Endodermal cell (in vitro differentiated cells): ENCODE measurements at places on chromosomes 5 and 9.

DNA sequence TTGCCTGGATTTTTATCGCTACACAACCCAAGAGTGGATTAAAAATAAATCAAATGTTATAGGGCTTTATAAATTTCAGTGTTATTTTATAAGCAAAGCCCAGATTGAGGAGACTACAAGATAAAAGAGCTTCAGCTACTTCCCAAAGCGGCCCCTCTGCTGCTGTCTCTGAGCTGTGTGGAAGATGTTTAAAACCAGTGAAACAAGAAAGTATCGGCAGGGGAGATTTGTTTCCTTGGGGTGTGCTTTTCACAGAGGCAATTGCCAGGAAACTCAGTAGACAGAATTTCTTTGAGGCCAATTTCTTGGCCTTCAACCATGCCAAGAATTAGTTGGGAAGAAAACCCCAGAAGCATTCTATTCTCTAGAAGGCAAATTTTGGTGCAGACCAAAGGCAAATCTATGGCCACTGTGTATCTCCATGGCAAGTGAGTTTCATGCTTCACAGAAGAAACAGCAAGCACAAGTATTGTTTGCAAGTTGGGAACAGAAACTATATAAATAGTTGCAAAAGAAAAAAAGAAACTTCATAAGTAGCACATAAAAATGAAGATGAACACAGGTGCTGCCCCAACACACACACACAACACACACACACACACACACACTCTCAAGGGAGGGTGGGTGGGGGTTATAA, 197.2 kb downstream of the PARP8 start:
- DNase-seq = no peak

GRCh38 chr9:89919171-89919681, 314.4 kb downstream of the GADD45G start:
- peak; percentile 91 for DNase-seq

GRCh38 chr9:20632705-20633104, 10.4 kb upstream of the MLLT3 start:
- no peak for DNase-seq

DNA sequence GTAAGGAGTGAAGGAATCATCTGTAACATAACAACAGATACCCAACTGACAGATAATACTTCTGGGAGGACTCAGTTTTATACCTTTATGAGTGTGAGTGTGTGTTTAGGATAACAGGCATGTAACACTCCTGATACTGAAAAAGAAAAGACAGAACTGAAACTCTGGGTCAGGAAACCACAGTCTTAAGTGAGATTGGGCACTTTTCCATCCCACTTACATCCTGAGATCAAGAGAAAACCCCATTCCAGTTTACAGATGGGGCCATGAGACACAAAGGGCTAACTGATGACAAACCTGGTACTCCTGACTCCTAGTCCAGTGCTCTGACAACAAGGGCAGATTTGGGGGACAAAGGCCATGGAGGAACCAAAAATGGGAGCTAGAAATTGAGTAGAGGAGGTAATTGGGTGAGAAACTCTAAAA, 18.0 kb downstream of the IL5 start:
- no peak for DNase-seq

GRCh38 chr5:13944560-13945199, at the start of gene DNAH5:
Gene DNAH5, minus strand, starts transcription at chr5:13944688. Its CDS starts 250 bp downstream, at chr5:13944438.
- no peak for DNase-seq

GRCh38 chr9:125468646-125469045, 207.0 kb downstream of the GAPVD1 start:
- no peak for DNase-seq

GRCh38 chr9:95004411-95005277, 278.1 kb downstream of the AOPEP start:
- DNase-seq = peak; percentile 76

- no peak for DNase-seq
These were observed 306.8 kb downstream of the SEMA5A start for GRCh38 chr5:9239071-9239470.

- DNase-seq = no peak
These were observed 110.0 kb upstream of the RPS23 start for GRCh38 chr5:82388181-82388580.
